Muscle of arm (tissue), 14 donors: ENCODE measurements at places on chromosomes 13 and 19.
A peak's percentile ranks its signal among the peaks of the same experiment; 100 is the strongest.

DNA sequence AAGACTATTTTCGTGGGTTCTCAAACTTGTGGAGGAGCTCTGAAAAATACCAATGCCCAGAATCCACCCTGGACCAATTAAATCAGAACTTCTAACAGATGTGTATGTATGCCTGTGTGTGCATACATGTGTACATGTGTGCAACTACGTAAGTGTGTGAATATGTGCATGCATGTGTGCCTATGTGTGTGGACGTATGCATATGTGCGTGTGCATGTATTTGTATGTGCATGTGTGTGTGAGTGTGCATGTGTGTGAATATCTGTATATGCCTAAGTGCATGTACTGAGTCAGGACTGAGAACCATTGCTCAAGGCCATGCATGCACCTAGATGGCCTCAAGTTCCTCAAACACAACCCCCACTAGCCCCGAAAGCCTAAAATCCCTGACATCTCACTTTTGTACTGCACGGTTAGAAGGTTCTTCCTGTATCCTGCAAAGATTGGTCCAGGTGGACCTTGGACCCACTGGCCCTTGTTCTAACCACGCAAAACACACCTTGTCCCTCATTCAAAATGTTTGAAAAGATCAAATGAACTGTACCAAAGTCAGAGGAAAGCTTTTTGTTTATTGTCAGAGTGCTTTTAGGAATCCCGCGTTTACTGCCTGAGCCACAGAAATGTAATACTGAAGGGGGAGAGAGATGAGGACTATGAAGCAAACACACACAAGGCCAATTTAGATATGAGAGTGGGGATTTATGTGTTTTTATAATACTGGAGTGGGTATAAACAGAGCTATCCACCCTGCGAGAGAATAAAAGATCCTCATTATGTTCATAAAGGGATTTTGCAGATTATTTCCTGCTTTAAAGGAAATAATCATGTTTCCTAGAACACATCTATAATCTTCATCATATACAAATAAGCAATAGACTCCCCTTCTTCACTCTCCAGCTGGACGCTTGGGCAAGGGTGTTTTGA lies 39.1 kb downstream of the LATS2 start:
- no peak for DNase-seq

DNA sequence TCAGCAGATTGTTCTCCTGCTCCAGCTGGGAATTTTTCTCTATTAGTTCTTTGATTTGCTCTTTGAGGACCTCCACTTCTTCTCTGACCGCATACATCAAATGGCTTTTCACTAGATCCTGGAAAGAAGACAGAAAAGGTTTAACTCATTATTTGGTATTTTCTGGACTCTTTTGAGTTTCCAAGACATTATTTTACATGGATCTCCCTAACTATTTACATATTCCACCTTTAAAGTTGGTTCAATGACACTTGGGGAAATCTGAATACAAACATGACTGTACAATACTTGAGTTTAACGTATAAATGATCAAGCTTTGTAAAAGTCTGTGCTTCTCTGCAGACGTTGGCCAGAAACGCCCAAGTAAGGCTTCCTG lies 61.1 kb downstream of the SERP2 start:
- DNase-seq: no peak

DNA sequence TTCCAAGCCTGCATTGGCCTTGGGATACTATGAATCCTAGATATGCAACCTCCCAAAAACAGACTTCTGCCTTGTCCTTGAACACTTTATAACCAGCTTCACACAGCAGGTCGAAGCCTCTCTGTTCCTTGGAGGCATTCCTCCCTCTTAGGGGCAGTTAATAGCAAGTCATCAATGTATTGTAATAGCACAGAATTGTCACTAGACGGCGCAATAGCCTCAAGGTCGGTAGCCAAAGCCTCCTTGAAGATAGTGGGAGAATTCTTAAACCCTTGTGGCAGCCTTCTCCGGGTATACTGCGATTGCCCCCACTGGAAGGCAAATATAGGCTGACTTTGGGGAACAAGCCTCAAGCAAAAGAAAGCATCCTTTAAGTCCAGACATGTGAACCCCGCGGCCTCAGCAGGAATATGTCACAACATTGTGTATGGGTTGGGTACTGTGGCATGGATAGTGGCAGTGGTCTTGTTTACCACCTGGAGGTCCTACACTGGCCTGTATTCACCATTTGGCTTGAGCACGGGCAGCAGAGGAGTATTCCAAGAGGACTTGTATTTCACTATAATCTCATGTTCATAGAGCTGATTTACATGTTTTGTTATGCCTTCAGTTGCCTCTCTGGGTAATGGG lies 61.1 kb downstream of the ZNF431 start:
- DNase-seq: peak; percentile 11

DNA sequence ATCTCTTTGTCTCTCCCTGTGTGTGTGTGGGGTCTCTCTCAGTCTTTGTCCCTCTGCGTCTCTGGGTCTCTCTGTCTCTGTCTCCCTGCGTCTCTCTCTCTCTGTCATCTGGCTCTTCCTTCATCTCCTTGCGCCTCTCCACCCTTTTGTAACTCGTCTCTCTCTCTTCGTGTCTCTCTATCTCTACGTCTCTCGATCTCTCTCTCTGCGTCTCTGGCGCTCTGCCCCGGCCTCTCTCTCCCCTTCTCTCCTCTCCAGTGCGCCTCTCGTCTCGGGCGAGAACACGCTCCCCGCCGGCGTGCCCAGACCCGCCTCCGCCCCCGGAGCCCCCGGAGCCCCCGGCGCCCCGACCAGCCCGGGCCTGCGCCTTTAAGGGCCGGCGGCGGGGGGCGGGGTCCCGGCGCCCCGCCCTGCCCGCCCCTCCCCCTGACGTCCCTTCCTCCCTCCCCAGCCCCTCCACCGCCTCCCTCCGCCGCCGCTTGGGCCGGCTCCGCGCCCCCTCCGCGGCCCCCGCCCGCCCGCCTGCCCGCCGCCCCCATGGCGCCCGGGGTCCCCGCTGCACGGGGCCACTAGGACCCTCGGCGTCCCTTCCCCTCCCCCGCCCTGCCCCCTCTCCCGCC lies at the start of gene MARK4:
Gene MARK4, plus strand, starts transcription at position 440 of the 620 bp plus-strand sequence. CDS start 318 bp downstream, outside the sequence.
- DNase-seq: peak; percentile 41

DNA sequence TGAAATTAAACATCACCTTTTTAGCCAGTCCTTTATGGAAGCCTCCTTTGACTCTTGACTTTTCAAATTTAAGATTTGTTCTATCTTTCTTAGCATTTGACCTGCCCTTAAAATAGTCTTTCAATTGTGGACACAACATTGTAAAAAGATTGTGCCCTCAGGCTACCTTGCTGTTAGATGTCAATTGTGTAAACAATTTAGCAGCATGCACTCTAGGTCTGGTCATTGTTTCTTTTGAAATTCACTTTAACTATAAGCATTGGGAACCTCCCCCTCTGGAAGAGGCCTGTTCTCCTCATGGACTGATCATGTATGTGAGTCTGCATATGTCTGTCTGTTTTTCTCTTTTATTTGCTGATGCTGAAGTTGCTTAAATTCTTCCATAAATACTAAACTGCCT lies 31.5 kb upstream of the PABPC3 start:
- no peak for DNase-seq

- DNase-seq: no peak
Observed at GRCh38 chr13:65155861-65156260, 2074.3 kb downstream of the PCDH9 start.

DNA sequence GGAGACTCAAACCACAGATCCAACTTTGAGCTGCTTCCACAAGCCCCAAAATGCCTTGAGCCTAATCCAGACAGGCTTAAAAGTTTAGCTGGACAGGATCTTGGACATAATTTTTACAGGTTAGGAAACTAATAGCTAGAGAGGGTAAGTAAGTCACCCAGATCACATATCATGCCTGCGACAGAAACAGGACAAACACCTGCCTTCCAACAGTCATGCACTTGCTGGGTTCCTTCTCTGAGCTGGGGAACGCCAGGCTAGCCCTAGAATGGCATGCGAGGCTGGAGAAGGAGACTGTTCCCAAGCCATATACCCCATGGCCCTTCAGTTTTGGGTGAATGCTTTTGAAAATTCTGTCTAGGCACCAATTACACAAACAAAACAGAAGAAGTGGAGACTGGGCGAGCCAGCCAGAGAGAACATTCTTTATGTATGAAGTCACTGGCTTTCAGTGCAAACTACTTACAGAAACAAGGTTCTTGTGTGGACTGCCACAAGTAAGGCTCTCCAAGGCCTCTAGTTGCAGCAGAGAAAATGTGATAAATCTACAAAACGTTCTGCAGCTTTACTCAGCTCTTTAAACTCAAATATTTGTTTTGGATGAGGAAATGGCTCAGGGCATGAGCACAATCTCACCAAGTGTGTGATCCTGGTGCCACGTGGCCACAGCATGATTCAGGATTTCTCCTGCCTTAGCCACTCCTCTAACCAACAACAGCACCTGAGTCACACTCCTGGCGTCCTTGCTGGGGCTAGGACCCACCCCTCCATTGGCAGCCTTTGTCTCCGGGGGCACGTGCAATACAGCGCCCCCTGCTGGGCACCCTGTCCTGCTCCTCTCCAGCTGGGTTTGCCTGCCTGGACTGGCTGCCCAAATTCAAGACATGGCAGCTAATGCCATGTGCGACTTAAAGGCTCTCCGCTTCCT lies 73.4 kb upstream of the UBL3 start:
- peak; percentile 70 for DNase-seq

DNA sequence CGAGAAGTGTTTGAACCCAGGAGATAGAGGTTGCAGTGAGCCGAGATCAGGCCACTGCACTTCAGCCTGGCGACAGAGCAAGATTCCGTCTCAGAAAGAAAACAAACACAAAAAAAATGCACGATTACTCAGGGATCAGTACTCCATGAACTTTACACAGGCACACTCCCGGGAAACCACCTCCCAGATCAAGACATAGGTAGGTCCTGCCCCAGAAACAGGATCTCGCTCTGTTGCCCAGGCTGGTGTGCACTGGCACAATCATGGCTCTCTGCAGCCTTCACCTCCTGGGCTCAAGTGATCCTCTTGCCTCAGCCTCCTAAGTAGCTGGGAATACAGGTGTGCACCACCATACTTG lies 11.2 kb downstream of the VASP start:
- DNase-seq: no peak

- DNase-seq: no peak
Observed at GRCh38 chr13:32660227-32660626, 74.0 kb downstream of the PDS5B start.

DNA sequence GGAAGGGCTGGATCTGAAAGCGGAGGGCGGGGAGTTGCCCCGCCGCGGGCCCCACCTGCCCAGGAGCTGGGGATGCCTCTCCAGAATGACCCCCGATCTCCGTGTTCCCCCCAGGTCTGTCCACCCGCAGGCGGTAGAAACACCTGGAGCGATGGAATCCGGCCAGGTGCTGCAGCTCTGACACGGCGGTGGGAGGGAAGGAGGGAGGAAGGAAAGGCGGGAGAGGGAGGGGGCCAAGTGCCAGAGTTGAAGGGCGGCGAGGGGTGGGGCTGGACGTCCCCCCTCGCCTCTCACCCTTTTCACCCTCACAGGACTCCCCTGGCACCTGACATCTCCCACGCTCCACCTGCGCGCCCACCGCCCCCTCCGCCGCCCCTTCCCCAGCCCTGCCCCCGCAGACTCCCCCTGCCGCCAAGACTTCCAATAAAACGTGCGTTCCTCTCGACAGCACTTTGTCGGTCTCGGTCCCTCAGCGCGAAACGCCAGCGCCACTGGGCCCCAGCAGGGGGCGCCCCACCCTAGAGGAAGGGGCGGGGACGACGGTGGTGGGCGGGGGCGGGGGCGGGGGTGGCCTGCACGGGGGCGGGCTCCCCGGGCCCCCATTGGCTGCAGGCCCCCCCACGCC lies 337 bp upstream of the FXYD7 start:
- no peak for DNase-seq

DNA sequence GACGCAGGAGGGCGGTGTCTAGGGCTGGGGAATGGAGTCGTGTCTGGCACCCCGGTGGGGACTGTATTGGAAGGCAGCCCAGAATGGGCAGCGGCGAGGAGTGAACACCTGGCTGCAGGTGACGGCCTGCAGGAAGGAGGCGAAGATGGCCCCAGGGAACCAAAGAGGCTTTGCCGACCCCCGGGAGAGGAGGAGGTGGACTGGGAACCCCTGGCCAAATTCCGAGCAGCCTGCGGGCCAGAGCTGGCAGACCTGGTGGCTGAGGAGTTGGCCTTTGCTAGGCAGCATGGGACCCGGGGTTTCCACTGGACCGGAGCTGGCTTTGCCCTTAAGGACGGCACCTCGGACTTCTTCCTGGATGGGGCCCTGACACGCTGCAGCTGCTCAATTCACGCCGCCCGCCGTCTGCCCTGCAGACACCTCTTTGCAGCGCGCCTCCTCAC lies 25.9 kb downstream of the ZSWIM9 start:
- no peak for DNase-seq

DNA sequence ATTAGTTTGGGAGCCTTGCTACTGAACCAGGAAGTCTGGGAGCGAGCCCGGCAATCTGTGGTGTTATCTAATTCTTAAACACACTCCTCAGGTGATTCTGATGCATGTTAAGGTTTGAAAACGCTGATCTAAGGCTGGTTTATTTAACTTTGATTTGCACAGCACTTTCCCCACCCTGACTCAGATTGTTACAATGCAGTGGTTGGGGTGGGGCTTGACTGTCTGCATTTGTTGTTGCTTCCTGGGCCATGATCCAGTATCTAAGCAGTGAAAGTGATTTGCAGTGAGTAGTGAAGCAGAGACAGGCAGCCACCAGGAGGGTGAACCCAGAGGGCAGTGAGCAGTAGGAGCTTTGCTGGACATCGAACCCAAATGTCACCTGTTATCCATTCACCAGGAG lies 81.6 kb upstream of the ARGLU1 start:
- DNase-seq: no peak

- DNase-seq: peak; percentile 72
Observed at GRCh38 chr19:19482809-19483596, 32.3 kb downstream of the TSSK6 start.

DNA sequence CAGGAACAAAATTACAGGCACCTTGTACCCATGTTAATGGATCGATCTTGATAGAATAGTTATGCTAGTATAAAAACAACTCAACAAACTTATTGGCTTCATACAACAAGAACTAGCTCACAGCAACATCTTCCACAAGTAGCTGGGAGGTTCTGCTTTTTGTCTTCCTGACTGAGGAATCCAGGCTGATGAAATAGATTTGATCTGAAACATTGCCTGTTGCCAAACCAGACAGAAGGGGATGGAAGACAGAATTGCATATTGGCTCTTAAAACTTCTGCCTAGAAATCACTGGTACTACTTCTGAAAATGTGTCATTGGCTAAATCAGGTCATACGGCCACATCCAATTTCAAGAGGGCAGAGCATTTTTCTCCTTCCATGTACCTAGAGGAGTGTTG lies 267.3 kb downstream of the RFC3 start:
- DNase-seq: no peak
